ENCODE measurements at places on chromosomes 3 and 15. TPM values are rescaled to one million over a fixed set of nuclear protein-coding genes. Genes with fewer than 3 reads are reported as not detected.

DNA sequence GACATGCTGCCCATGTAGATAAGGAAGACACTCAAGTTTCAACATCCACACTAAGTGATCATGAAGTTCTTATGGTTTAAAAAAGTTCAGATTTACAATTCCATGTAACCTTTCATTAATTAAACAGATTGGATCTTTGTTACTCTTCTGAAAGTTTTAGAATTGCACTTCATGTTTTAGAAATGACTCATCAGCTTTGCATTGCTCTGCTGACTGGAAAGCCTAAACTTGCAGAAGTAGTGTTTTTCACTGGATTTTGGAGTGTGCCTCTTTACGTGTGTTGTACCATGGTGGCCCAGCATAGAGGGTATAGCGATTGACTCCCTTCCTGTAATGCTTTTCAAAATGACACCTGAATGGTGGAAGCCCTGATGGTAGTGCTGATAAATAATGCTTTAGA, 157.9 kb downstream of the BBX start:
- H3K36me3 ChIP-seq: no peaks in the 10 kb centered on the region
- no peaks in the 10 kb centered on the region for H3K27me3 ChIP-seq
- H3K4me1 ChIP-seq: no peaks in the 10 kb centered on the region
- no peak overlapping the region for H3K27ac ChIP-seq
- DNase-seq: no peak
- H3K4me3 ChIP-seq: no peak overlapping the region

DNA sequence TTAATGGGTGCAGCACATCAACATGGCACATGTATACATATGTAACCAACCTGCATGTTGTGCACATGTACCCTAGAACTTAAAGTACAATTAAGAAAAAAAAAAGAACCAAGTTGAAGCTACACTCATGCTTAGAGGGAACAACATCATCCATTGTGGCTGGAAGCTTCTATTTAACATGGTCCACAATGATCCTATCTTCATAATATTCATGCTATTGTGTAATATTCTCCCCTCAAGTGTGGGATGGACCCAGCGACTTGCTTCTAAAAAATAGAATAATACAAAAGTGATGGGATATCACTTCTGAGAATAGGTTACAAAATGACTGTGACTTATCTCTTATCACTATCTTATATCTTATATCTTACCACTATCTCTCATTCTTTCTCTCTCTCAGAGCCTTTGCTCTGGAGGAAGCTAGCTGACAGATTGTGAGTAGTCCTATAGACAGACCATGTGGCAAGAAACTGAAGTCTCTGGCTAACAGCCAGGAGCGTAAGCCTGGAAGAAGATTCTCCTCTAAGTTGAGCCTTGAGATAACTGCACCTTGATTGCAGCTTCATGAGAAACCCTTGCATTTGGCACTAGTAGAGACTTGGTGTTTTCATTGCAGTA, 198.5 kb upstream of the MRPL3 start:
- H3K4me3 ChIP-seq: no peak overlapping the region
- no peaks in the 10 kb centered on the region for H3K36me3 ChIP-seq
- DNase-seq: no peak
- H3K4me1 ChIP-seq: no peaks in the 10 kb centered on the region

DNA sequence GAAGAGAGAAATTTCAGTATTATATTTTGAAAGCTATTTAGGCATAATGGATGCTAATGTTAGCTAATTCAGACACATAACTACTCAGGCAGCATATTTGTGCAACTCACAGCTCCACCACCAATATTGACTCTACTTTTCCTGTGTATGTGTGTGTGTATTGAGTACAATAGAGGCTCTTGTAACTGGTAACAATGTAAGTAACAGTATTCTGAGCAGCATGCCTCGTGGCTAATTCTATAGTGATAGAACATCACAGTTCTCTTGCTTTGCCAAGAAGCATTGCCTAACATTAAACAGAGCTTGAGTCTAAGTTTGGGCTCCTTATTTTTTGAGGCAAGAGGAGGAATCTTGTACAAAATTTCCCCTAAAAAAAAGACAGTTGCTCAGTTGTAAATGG, 98.6 kb upstream of the ARHGEF26 start:
- no peaks in the 10 kb centered on the region for H3K36me3 ChIP-seq
- H3K4me1 ChIP-seq: no peaks in the 10 kb centered on the region
- no peaks in the 10 kb centered on the region for H3K27me3 ChIP-seq
- no peak overlapping the region for H3K4me3 ChIP-seq

GRCh38 chr3:148945116-148945515, 46.2 kb upstream of the GYG1 start:
- H3K36me3 ChIP-seq: no peaks in the 10 kb centered on the region
- H3K4me3 ChIP-seq: no peak overlapping the region
- no peak overlapping the region for H3K27ac ChIP-seq
- no peaks in the 10 kb centered on the region for H3K4me1 ChIP-seq
- DNase-seq: no peak

DNA sequence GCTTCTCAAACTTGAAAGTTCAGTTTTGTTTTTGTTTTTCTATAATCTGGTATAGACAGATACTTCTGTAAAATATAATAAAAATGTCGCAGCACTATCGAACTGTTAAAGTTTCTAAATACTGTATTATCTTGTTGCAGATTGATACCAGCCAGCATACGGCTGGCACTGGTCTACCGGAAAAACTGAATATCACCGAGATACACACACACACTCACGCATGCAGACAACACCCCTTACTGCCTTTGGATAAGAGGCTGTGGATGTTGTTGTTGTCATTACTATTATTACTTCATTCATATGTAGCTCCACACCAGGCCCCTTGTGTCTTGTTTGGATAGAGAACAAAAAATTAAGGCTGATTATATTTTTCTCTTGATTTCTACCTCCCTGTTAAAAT, 32.4 kb downstream of the MAP6D1 start:
- H3K36me3 ChIP-seq: peaks cover 33% of the 10 kb centered on the region
- H3K27ac ChIP-seq: no peak overlapping the region
- H3K27me3 ChIP-seq: no peaks in the 10 kb centered on the region

- H3K36me3 ChIP-seq: no peaks in the 10 kb centered on the region
- H3K27ac ChIP-seq: no peak overlapping the region
- no peak for DNase-seq
- no peaks in the 10 kb centered on the region for H3K27me3 ChIP-seq
Observed at GRCh38 chr15:74542166-74543042, 1.4 kb downstream of the ARID3B start.

DNA sequence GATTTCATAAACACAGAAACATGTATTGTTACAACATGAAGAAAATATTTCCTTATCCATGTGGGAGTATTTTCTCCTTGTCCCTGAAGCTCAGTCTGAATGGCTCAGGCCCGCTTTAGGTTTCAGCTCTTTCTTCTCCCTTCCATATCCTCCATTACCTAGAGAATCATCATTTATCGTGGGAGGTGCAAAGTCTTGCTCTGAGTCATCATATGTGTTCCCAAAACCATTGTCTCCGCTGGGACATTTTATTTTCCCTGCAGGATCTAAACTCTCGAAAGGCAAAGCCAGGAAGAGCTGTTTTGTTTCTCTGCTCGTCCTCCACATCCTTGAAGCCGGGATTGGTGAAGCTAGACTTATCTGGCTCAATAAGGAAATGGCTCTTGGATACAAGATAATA, 571.2 kb downstream of the EDEM1 start:
- DNase-seq: no peak
- H3K36me3 ChIP-seq: no peaks in the 10 kb centered on the region
- H3K4me3 ChIP-seq: no peak overlapping the region
- no peaks in the 10 kb centered on the region for H3K27me3 ChIP-seq
- H3K27ac ChIP-seq: no peak overlapping the region
- no peaks in the 10 kb centered on the region for H3K4me1 ChIP-seq

GRCh38 chr15:38524156-38524555, 40.5 kb downstream of the RASGRP1 start:
- H3K27me3 ChIP-seq: no peaks in the 10 kb centered on the region
- no peak overlapping the region for H3K27ac ChIP-seq
- no peak overlapping the region for H3K4me3 ChIP-seq

DNA sequence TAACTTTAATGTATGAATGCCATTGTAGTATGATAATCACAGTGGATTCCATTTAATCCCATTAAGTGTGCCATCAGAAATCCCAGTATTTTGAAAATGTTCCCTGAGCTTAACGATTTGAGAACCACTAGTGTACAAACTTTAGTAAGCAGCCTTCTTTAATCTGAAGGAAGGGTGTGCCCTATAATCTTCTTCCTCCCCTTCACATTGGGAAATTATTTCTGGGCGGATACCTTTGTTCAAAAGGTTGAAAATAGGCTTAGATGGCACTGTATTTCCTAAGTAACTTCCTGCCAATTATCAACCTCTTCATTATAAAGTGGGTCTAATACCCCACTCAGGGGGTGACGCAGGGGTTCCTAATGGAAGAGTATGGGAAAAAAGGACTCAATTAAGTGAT, 62.4 kb downstream of the GTPBP8 start:
- no peak for DNase-seq
- H3K4me1 ChIP-seq: peaks cover 30% of the 10 kb centered on the region
- H3K27me3 ChIP-seq: no peaks in the 10 kb centered on the region
- H3K4me3 ChIP-seq: no peak overlapping the region

GRCh38 chr15:62625429-62626033, 417.0 kb upstream of the TPM1 start:
- H3K36me3 ChIP-seq: no peaks in the 10 kb centered on the region
- no peak for DNase-seq
- H3K27me3 ChIP-seq: no peaks in the 10 kb centered on the region
- peak overlapping the region; percentile 19 for H3K27ac ChIP-seq
- H3K4me1 ChIP-seq: peaks cover 19% of the 10 kb centered on the region

Gene DPPA2
- not detected for total RNA-seq

- no peaks in the 10 kb centered on the region for H3K27me3 ChIP-seq
- peaks cover 11% of the 10 kb centered on the region for H3K4me1 ChIP-seq
- no peak for DNase-seq
- no peaks in the 10 kb centered on the region for H3K36me3 ChIP-seq
- no peak overlapping the region for H3K27ac ChIP-seq
Observed at GRCh38 chr15:63344731-63345390, 36.8 kb downstream of the CA12 start.

Gene STRIT1
- not detected for total RNA-seq

DNA sequence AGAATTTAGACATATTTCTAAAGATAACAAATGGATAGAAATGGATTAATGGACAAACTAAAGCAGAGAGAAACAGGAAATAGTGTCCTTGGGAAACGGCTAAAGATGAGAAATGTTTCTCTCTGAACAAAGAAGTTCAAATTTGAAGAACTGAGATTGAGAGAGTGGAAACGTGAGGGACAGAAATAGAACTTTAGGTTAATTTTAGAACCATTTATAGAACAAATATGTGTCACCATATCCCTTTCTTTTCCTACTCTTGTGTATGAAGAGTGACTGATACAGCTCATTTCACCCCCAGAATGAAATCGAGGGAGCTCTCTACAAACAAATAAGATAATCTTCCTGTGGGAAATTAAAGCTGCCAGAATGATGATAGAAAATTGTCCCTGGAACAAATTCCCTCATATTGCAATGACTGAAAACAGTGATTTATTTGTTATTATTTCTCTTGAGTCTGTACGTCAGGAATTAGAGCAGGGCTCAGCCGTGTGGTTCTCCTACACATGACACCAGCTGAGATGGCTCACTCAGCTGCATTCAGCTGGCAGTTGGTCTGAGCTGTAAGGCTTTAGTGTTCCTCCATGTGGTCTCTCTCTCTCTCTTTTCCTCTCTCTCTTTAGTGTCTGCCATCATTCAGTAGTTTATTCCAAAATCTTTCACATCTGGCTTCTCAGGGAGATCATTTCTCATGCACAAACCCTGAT, 46.6 kb upstream of the ARPP21 start:
- H3K27ac ChIP-seq: no peak overlapping the region
- no peaks in the 10 kb centered on the region for H3K4me1 ChIP-seq

- no peaks in the 10 kb centered on the region for H3K27me3 ChIP-seq
- peaks cover 7% of the 10 kb centered on the region for H3K4me1 ChIP-seq
- no peak overlapping the region for H3K27ac ChIP-seq
- no peaks in the 10 kb centered on the region for H3K36me3 ChIP-seq
- no peak for DNase-seq
- H3K4me3 ChIP-seq: no peak overlapping the region
Observed at GRCh38 chr15:80536231-80536630, 132.0 kb downstream of the ARNT2 start.

Gene SLC15A2
- total RNA-seq: 10.2 TPM

DNA sequence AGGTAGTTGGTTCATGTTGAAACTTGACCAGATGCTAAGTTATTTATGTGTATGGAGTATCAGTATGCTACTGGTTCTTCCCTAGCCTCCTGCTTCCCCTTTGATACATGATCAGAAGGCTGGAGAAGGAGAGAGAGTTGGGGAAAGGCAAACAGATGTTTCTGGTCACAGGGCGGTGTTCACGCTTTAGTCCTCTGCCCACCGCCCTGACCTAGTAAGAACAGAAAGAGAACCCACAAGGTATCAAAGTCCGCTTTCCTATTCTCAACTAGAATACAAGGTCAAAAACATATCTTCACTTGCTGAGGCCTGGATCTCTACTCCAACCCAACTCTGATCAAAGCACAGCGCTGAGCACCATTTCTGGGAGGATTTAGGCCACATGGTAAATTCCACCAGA, 55.5 kb downstream of the NCEH1 start:
- H3K36me3 ChIP-seq: no peaks in the 10 kb centered on the region
- peaks cover 5% of the 10 kb centered on the region for H3K4me1 ChIP-seq
- H3K4me3 ChIP-seq: no peak overlapping the region

DNA sequence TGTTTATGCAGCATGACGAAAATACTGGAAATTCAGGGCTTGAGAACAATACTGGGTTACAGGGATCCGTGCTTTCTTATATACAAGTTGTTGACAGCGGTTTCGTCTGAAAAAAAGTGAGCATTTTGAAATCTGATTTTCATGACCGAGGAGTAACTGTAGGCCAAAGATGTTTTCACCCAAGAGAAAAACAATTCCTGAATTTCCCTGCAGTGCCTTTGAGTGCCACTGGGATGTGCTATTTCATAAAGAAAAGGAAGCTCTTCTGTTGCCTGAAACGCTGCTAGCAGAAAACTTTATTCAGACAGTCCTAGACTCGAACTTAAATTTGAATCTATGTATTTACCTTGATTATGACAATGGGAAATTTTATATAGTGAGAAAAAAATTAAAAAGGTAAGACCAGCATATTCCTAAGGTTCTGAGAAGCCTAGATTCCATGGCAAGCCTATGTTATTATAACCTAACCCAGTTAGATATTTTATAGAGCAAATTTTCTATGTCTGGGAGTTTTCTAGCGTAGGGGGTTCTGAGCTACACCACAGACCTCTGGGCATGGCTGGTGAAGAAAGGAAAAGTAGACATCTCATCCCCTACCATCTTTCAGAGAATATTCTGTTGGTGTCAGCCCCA, 30.2 kb downstream of the KCNAB1 start:
- no peak overlapping the region for H3K27ac ChIP-seq
- no peaks in the 10 kb centered on the region for H3K27me3 ChIP-seq
- DNase-seq: peak; percentile 47
- H3K36me3 ChIP-seq: no peaks in the 10 kb centered on the region
- no peaks in the 10 kb centered on the region for H3K4me1 ChIP-seq

DNA sequence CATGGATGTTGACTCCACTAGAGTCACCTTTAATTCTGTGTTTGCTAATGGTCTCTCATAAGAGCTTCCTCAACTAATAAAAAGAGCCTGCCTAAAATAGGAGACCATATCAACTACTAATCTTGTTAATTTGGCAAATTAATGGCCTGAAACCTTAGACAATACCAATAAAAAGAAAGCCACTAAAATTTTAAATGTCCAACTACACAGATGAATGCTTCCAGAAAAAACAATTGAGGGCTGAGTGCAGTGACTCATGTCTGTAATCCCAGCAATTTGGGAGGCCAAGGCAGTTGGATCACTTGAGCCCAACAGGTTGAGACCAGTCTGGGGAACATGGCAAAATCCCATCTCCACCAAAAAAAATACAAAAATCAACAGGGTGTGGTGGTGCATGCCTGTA, 230.9 kb downstream of the NSUN3 start:
- no peaks in the 10 kb centered on the region for H3K27me3 ChIP-seq
- no peaks in the 10 kb centered on the region for H3K4me1 ChIP-seq
- H3K27ac ChIP-seq: no peak overlapping the region
- H3K4me3 ChIP-seq: no peak overlapping the region
- no peaks in the 10 kb centered on the region for H3K36me3 ChIP-seq

Gene PIK3CA
- 19.0 TPM for total RNA-seq

All from thyroid gland (tissue), 4 donors.